ENCODE measurements at places on chromosomes 11 and 22. TPM values are rescaled to one million over a fixed set of nuclear protein-coding genes. Genes with fewer than 3 reads are reported as not detected.

Gene SLC1A2
- 0.10 TPM for total RNA-seq

Gene SLC22A25
- total RNA-seq, result not detected

Gene JOSD1
- 87.0 TPM for total RNA-seq

Gene ELF5
- not detected for total RNA-seq

Gene PTGDR2
- total RNA-seq, result not detected

Gene DUSP8
- total RNA-seq, result 12.1 TPM

Gene PRSS23
- total RNA-seq, result 742 TPM

Gene C11orf91
- total RNA-seq, result not detected

Measured in chondrocyte (in vitro differentiated cells).